Tongue (tissue), 3 donors: ENCODE measurements at places on chromosomes 3 and 15.
A peak's percentile ranks its signal among the peaks of the same experiment; 100 is the strongest.

DNA sequence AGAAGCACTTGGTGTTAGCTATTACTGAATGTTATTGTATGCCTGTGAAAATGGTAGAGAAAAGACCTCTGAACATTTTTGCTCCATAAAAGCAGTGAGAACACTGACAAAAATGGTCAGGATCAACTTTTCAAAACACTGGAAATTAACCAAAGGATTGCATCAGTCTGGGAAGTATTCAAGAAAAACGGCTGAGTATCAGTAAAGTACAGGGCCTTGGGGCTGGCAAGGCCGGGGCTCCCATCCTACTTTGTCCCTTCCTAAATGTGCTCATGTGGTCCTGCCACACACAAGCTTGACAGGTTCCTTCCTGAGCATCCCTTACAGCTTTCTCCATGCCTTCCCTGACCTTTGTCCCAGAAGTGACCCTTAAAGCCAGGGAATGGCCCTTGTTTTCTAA, 84.0 kb downstream of the CFAP20DC start:
- no peak for DNase-seq

DNA sequence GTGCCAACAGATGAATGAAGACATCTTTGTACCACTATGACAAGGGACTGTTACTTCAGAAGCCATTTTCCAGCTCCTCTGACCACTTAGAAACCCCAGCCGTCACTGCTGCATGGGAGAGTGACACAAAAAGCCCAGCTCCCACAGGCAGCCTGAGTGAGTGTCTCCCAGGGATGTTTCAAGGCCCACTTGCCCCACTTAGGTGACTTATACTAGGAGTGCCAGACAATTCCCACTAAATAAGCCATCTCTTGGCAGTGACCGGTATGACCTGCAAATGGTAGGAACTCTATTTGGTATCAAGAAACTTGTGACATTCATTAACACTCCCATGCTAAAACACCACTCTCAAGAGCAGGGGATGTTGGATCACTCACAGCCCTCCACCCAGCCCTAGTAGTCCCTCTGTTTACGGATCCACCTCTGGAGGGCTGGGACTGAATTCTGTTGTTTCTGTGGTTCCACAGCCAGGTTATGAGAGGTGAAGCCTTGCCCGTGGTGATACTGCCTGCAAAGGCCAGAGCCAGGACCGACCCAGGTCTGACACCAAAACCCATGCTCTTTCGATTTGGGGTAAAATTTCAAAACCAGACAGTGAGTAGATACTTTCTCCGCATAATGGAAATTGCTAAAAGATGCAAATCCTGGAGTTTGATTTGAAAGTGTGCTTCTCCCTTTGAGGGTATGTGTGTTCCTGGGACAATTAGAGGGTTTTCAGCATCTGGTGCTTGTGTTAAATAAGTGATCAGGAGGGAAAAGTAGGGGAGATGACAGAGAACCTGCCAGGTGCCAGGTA, 14.5 kb downstream of the RBP1 start:
- no peak for DNase-seq

- DNase-seq = no peak
These were observed 621.3 kb upstream of the EPHA6 start for GRCh38 chr3:96192966-96193550.

GRCh38 chr15:84608707-84609284, 8.0 kb downstream of the ZSCAN2 start:
- no peak for DNase-seq

GRCh38 chr3:112394003-112394640, 61.2 kb downstream of the CD200 start:
- DNase-seq = no peak

- DNase-seq = no peak
These were observed 78.7 kb downstream of the ZNF385D start for GRCh38 chr3:21672303-21672702.

- DNase-seq = no peak
These were observed 207.5 kb downstream of the PDCD6IP start for GRCh38 chr3:34005886-34006285.

DNA sequence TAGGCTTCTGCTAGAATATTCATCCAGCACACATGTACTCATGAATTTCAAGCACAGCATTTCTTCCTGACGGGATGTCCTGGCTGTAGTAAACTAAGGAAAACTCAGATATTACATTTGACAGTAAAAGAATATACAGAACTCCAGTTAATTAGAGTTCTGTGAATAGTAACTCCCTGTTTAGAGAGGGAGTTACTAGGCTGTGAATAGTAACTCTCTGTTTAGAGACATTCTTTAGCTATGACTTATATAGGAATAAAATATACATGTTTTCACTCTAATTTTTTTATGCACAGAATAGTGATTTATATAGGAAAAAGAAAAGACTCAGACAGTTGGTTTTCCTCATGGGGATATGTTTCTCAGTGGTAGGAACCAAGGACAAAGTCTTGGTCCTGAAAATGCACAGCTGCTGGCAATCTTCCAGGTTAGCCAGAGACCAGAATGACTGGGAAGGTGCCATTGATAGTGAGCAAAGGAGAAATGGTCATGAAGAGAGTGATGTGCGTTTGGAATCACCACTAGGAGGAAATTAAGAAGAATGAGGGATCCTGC, 480.7 kb upstream of the THBS1 start:
- no peak for DNase-seq

GRCh38 chr3:184563941-184564684, 2.5 kb downstream of the EPHB3 start:
- no peak for DNase-seq

DNA sequence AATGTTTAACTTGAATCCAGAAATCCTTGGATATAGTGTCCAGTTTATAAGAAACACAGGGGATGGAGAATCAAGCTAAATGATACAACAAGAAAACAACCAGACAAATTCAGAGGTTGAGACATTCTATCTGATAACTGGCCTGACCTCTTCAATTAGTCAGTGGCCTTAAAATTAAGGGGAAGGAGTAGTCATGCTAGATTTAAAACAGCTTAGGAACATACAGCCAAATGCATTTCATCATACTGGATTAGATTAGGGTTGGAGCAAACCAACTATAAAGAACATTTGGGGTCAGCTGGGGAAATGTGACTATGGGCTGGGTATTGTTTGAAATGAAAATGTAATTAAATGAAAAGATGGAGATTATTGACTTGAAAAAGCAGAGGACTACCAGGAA, 53.3 kb downstream of the PPARG start:
- DNase-seq = no peak

DNA sequence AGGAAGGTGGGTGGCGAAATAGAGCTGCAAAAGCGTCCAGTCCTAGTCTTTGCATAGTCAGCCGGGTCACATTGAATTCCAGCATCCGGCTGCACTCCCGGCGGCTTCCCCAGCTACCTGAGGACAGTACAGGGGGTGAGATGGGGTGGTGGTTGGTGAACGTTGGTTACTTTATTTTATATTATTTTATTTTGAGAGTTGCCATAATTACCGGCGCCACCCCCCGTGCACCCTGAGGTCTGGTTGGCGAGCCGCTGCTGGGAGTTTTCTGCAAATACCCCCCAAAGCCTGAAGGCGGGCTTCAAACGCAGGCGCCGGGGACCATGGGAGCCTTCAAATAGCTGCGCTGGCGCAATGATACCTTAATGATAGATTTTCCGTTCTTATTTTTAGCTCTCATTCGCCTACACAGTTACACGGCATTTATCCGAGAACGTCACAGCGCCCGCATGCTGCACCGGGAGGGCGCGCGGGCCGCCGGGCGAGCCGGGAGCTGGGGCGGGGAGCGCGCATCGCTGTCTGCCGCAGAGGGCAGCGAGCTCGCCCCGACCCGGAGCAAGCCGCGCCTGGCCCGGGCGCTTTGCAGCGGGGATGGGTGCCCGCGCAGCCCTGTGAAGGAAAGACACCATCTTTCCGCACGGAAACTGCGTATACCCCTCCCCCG, 756 bp upstream of the RASGRF1 start:
- peak; percentile 16 for DNase-seq

DNA sequence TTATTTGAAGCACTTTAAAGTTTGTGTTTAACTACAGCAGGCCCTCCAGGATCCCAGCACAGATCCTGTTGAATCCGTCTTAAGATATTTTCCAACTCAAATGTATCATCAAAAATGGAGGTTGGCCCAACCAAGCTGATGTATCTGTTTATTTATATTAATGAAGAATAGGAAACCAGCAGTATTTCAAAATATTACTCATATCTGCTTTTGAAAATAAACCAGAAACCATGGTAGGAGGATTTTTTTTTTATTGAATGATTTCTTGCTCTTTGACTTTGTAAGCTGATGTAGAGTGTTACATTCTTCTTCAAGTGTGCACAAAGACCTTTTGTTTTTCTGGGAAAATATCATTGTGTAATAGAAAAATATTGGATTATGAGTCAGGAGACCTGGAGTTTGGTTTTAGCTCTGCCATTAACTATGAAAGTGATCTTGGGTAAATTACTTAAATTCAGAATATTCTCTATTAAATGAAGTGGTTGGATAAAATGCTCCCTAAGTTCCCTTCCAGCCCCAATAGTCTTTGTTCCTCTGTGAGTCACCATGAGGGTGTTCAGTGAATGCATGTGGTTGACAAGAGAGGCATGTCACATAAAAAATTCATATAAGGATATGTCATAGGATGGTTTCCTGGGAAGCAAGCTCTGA, 221.3 kb upstream of the GAP43 start:
- DNase-seq = no peak

DNA sequence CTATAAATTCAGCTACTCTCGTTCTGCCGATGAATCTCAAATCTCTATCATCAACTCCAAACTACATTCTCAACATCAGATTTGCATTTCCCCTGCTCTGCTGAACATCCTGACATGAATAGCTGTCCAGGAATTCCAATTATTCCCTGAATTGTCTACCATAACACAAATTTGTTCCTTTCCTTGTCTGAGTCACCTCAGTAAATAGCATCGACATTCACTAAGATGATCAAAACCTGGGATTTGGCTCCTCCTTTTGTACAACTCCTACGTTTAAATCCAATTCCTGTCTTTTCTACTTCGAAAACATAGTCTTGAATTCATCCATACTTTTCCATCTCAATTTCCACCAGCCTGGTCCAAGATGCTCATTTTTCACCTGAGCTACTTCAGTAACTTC, 107.0 kb downstream of the GREM1 start:
- no peak for DNase-seq

DNA sequence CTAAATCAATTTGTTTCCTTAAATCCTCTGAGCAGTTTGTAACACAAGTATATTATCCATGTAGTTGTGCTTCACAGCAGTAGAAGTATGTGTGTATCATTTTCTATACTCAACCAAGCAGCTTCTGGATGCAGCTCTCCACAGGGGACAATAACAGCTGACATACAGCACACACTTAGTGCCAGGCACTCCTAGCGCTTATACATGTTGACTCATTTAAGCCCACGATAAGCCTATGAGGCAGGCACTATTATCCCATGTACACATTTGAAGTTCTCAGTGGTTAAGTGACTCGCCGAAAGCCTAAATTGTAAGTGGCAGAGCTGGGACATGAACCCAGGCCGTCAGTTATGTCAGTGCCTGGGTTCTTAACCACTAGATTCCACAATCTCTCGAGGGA, 20.3 kb upstream of the LPP start:
- peak; percentile 48 for DNase-seq

DNA sequence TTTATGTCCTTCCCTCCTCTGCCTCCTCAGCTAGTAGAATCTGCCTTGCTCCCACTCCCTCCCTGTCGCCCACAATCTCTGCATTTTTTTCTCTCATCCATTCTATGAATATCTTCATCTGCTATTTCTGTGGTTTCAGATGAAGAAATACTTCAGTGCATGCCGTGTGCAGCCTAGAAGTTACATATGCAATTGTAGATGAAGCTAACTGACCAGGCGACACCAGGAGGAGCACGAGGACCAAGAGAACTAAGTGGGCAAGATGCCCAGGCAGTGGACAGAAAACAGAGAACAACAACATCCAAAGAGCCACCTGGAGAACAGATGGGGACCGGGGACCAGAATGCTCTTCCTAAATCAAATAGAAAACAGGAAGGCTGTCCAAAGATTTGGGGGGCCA, 121.4 kb upstream of the ATP11B start:
- DNase-seq = peak; percentile 15

- DNase-seq = no peak
These were observed 484.2 kb upstream of the THBS1 start for GRCh38 chr15:39096608-39097205.

DNA sequence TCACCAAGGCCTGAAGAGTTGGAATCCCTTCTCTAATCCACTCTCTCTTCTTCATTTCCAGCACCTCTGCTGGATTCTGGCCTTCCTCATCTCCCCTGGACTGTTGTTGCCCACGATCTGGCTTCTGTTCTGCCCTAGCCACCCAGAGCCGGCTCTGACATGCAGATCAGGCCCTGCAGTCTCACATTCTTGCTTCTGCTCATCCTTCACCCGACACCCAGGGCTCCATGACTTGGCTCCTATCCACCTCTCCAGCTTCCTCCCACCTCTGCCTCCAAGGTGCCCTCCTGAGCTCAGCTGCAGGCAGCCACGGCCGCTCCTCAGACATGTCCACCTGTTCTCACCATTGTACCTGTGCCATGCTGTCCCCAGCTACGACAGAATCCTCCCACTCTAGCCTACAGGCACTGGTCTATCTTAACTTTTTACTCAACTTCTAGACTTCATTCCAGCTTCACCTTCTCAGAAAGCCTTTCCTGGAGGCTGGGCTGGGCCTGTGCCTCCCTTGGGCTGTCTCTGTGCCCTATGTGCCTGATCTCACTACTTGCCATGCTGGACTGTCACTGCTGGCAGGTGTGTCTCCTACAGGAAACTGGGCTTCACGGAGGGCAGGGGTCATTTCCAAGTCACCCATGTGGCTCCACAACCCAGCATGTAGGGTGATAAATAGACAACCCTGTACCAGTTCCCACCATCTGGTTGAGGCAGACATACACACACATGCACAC, 16.0 kb upstream of the TBC1D21 start:
- DNase-seq = no peak

GRCh38 chr3:52310861-52311575, 5.1 kb upstream of the DNAH1 start:
- DNase-seq = no peak

DNA sequence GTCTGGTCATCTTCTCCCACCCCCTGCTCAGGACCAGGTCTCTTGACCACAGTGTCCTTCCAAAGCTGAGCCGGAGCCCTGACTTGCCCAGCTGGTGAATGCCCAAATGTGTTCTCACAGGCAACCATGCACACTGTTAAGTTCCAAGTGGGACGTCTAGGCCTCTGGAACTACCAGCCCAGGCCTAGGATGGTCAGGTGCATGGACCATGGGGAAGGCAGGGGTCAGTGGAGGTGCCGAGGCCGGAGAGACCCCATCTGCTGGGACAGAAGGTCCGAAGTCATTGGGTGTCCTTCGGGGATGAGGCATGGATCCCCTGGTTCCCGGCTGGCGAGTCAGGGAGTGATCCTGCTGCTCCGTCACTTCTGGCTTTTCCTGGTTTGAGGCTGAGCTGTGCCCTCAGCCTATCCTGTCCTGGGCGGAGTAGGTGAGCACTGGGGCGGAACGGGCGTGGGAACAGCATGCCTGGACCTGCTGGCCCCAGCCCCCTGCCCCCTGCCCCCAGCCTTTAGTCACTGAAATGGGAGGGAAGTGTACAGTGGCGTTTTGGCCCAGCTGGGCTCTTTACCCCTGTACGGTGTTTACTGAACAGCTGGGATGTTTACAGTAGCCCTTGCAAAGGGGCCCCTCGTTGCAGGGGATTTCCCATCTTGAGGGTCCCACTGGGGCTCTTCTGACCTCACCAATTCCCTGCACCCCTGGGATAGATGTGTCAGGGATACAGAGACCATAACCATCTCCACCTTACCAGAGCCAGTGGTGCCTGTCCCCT, 12.1 kb downstream of the SEMA3F start:
- no peak for DNase-seq
